ENCODE measurements at places on chromosomes 3 and 15. TPM values are rescaled to one million over a fixed set of nuclear protein-coding genes. Genes with fewer than 3 reads are reported as not detected.

DNA sequence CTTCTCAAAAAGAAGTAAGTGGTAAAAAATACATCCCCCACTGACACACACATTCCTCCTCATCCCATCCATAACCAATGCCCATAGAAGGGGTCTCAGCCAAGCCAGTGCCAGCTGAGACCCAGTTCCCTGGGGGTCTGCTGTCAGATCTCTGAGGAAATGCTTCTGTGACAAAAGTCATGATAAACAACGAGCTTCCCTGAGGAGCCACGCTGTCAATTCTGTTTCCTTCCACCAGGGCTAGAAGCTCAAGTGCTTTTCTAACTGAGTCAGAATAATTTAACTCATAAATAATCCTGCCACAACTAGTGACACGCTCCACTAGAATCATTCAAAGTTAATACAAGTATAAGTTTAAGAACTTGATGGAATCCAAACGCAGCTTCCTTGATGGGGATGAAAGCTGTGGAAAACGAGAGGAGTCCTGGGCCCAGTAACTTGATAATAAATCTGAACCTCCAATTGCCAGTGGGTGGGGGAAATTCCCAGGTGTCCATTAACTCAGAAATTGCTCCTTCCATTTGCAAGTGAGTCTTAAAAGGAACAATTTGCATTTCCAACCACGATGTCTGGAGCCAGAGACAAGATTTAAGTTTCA lies 348.7 kb upstream of the LMCD1 start:
- DNase-seq: no peak

DNA sequence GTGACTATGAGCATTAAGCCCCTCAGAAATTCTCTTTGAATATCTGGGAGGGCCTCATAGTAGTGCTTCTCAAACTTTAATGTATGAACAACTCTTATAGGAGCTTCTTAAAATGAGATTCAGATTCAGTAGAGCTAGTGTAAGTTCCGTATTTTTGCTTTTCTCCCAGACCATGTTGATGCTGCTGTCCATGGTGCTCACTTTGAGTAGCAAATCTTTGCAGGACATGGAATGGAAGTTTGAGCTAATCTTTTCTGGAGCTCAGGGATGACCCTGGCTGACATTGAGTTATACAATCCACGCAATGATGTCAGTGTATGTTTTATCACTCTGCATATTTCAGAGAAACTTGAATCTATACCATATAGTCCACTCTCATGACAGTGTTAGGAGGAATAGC lies 134.2 kb downstream of the OTOL1 start:
- peak; percentile 27 for DNase-seq

DNA sequence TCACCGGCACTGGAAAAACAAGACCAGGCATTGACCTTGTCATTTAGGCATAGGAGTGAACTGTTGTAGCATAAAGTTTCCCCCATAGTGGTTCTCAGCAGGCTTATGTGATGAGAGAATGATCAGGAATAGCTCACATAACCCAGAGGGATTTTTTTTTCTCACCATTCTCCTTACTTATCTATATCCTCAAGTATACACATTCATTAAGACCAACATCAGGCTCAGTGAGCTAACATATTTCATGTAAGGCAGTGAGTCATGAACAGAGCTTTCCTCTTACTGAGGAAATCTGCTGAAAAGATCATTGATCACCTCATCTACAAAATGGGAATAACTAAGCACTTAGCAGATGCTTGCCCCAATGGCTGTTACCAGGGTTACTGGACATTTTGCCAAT lies 396.6 kb upstream of the TMCO5A start:
- DNase-seq: no peak

Gene PLSCR5
- not detected for polyA plus RNA-seq

Gene COL6A6
- polyA plus RNA-seq: 122 TPM

Gene ATP8B4
- 3.9 TPM for polyA plus RNA-seq

Data from muscle of back (tissue), 13 donors.